ENCODE measurements at places on chromosomes 1 and 21. TPM values are rescaled to one million over a fixed set of nuclear protein-coding genes. Genes with fewer than 3 reads are reported as not detected.

Gene ADORA1
- 29.8 TPM for total RNA-seq

Gene F5
- total RNA-seq: 0.92 TPM

Gene SH3GLB1
- 164 TPM for total RNA-seq

Gene DMRTA2
- 0.92 TPM for total RNA-seq

Gene KMO
- 1.4 TPM for total RNA-seq

Gene EPS8L3
- total RNA-seq: not detected

Gene C1orf141
- 0.69 TPM for total RNA-seq

Gene TSPAN2
- 46.6 TPM for total RNA-seq

Gene RRP1
- 14.5 TPM for total RNA-seq

Gene SCCPDH
- total RNA-seq: 72.7 TPM

Gene TIE1
- 19.6 TPM for total RNA-seq

Gene GLMN
- 30.2 TPM for total RNA-seq

Gene G0S2
- total RNA-seq: 2.1 TPM

Gene LCE1D
- not detected for total RNA-seq

Gene ZNF683
- not detected for total RNA-seq

Gene HS2ST1
- 49.1 TPM for total RNA-seq

Gene NES
- 48.7 TPM for total RNA-seq

Gene KCNQ4
- 1.4 TPM for total RNA-seq

Gene PLA2G2A
- not detected for total RNA-seq

Gene WDR77
- 36.2 TPM for total RNA-seq

Gene PCBP3
- 13.8 TPM for total RNA-seq

Gene ADGRL4
- 4.2 TPM for total RNA-seq

Gene LY9
- not detected for total RNA-seq

Gene NTMT2
- total RNA-seq: not detected

Gene AIRE
- total RNA-seq: 0.23 TPM

Gene PEA15
- total RNA-seq: 167 TPM

Gene HIPK1
- 56.1 TPM for total RNA-seq

Gene ITPKB
- 20.3 TPM for total RNA-seq

Gene CFAP45
- total RNA-seq: 5.8 TPM

Gene ALG6
- 44.3 TPM for total RNA-seq

Gene MYBPHL
- total RNA-seq: 0.23 TPM

Gene VPS72
- total RNA-seq: 68.5 TPM

Gene LEFTY1
- total RNA-seq: 0.69 TPM

Gene FCRL5
- not detected for total RNA-seq

Gene CD5L
- total RNA-seq: 0.69 TPM

Gene CORT
- 6.7 TPM for total RNA-seq

Gene S100A7
- not detected for total RNA-seq

Gene MROH9
- total RNA-seq: not detected

Gene SLC25A34
- 0.23 TPM for total RNA-seq

Gene COL8A2
- total RNA-seq: 2.1 TPM

Gene VAV3
- total RNA-seq: 11.5 TPM

Gene OR2M3
- total RNA-seq: 0.46 TPM

Gene ATP13A2
- 178 TPM for total RNA-seq

Gene HYI
- 30.4 TPM for total RNA-seq

Gene HCN3
- total RNA-seq: 22.8 TPM

Gene PADI4
- 0.23 TPM for total RNA-seq

All from diencephalon (tissue), 1 donor.